ENCODE measurements at places on chromosomes 2 and 18. TPM values are rescaled to one million over a fixed set of nuclear protein-coding genes. Genes with fewer than 3 reads are reported as not detected.

The MXD1 gene
- 4.8 TPM for total RNA-seq

The TUBB6 gene
- total RNA-seq: 277 TPM

The MAP3K20 gene
- 21.9 TPM for total RNA-seq

The COL4A3 gene
- total RNA-seq: not detected

The POTEJ gene
- not detected for total RNA-seq

The PSMA8 gene
- not detected for total RNA-seq

The PRKAG3 gene
- total RNA-seq: not detected
